Activated naive CD4-positive, alpha-beta T cell (primary cell): ENCODE measurements at places on chromosomes 6 and 20.

DNA sequence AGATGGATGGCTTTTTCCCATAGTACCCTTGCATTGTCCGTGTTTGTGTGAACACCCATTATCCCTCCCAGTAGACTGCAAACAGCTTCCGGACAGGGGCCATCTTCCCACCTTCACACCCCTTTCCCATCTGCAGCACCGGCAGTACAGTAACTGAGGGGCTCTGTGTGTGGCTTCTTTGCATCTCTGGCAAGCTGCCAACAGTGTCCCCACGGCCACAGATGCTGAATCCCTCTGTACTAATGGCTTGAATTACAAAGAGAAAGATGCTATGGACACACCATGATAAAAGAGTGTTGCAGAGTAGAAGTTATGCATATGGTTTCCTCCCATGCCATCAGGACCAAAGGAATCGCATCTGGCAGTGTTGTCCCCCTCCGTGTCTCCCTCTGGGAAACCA lies 101.1 kb upstream of the CDYL start:
- DNase-seq, result no peak

DNA sequence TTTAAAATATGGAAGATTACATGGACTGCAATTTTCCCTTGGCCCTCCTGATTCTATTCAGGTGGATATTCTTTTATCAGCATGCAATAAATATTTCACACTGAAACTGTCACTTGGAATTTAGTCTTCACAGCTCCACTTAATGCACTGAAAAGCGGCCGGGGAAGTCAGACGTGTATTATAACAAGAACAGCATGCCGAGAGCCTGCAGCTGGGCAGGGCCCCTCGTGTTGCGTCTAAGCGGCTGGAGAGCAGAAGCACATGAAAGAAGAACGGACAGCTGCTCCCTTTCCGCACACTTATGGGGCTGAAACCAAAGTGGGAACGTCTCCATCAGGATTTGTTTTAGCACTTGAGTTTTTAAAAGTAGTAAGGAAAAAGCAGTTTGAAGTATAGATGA lies 57.2 kb downstream of the LYRM4 start:
- DNase-seq, result no peak

DNA sequence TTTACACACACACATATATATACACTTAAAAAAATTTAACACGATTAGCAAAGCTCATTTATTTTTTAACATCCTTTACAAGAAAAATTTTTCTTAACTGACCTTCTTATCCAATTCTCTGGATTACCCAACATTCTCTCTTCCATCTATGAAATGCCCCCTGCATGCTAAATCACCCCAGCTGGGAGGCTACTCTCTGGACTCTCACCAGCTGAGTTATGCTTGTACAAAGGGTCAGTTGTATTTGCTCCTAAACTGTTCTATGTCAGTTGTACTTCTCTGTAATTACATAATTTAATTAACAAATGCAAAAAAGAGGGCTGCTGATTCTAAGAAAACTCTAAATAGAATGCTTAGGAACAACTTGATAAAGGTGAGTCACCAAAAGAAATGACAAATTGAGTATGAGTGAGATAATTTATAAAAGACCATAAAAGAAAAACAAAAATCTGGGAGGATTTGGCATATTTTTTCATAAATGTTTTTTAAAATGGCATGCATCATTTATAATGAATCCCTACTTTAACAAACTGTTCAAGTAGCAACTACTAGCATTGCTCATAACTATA lies 120.5 kb downstream of the KIF13A start:
- no peak for DNase-seq

GRCh38 chr6:151260205-151260604 lies 20.4 kb downstream of the AKAP12 start:
- DNase-seq, result no peak

GRCh38 chr20:32289661-32290431 lies 12.4 kb downstream of the KIF3B start:
- no peak for DNase-seq

DNA sequence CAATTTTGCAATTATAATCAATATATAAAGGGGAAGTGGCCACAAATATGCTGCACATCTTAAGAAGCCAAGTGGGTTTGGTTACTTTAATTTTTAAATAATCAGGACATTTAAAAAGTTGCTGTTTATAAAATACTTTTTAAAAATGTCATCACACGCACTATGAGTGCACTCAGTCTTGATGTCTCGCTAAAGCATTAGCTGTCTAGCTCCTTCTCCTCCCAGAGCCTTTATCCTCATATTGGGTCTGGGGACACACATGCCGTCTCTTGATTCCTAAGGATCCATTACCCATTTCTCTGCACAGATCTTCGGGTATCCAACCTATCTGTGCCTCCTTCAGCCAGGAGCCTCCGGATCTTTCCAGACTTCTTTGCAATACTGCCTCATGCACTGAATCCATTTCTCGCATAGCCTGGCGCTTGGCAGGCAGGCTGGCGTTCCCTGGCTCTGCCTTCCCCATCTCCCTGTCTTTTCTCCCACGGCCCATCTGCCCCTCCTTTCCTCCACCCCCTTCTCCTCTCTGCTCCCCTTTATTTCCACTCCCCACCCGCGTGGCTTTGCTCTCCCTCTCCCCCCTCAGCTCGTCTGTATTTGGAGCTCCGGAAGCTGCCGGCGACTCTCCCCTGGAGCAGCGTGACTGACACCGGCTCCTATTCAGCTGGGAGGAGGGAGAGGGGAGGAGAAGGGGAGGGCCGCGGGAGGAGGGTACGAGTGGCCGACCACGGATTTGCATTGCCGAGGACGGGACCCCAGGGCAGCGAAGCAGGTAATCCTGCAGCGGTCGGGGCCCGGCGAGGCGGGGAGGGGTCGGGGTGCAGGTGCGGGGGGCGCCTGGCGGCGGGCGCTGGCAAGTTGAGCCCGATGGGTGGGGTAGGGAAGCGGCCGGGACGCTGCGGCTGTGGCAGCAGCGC lies at the start of gene CAP2:
CAP2 (plus strand) TSS at position 618 of the 914 bp plus-strand sequence. CDS start 27,961 bp downstream, outside the sequence.
- DNase-seq, result no peak

DNA sequence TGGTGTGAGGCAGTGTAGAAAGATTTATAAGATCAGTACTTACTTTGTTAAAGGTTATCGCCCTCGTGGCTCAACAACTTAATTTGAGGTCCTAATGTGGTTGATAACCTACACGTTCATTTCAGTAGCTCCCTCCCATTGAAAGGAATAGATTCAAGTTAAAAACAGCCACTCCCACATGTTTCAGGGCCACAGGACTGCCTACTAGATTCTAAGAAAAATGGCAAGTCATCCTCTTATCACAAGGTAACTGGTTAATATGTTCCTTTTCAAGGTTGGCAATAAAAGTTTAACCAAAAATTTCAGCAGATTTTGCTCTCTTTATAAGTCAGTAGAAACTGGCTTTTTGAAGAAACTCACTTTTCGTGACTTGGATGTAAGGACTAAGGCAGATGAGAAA lies 17.1 kb downstream of the GSTA2 start:
- DNase-seq, result no peak

DNA sequence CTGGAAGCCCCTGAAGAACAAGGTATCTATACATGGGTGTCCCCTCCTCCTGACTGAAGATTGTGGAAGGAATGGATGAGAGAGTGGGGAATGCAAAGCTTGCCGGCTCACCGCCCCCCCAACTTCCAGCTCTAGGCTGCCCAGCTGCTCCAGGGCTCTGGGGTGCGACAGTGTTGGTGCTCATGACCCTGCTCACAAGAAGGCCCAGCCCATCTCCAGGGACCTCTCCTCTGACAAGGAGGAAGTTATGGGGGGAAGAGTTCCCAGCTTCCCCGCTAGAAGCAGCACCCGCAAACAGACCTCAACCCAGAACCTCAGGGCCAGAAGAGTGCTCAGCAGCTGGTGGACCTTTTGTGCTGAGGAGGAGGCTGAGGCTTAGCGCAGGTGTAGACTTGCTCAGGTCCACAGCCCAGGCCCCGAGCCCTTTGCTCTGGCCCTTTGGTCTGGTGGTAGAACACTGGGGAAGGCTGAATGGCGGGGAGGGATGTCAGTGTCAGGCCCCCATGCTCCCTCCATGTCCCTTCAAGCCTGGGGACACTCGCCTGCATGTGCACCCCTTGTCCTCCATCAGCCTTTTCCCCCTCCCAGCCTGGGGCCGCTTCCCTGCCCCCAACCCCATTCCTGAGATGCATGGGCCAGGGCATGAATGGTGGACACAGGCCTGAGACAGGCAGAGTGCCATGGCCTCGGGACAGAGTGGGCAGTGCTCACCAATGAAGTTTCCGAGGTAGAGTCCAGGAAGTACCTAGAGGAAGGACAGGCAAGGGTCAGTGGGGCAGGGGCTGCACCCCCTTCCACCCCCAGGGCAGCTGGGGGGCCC lies 1.3 kb downstream of the DUSP15 start:
- DNase-seq, result no peak

GRCh38 chr6:11279284-11279689 lies 46.8 kb upstream of the NEDD9 start:
- no peak for DNase-seq

DNA sequence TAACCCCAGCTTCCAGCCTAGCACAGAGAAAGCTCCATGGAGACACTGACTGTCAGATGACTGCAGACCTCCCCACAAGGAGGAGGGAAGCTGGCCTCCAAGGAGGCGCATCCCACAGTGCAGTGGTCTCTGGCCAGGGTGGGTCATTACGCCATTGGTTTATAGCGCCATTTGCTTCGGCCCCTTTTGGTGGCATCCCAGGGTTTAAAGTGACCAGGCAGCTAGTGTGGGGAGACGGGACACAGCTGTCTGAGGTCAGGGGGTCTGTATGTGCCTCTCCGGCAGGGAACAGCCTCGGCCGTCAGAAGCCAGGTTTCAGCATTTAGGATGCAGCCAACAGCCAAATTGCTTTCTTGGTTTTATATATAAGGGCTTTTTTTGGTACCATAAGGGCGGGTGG lies 15.8 kb upstream of the PMEPA1 start:
- DNase-seq, result no peak

- DNase-seq, result no peak
These were observed 3.5 kb downstream of the PIGT start for GRCh38 chr20:45419188-45420091.

DNA sequence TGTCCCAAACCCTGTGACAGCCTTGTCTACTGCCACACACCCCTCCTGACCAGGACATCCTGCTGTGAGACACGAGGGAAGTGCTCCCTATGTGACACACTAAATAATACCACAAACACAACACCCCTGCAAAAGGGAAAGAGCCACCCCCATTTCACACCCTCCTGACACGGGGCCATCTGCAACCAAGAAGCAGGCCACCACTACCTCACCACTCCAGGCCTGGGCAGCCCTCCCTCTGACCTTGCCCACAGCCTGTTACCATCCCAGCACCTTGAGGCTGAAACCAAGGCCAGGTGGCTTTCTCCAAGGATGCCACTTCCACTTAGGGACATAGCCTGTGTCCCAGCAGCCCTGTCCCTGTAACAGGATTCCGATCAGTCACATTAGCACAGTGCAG lies 68.2 kb downstream of the NINL start:
- DNase-seq, result no peak

DNA sequence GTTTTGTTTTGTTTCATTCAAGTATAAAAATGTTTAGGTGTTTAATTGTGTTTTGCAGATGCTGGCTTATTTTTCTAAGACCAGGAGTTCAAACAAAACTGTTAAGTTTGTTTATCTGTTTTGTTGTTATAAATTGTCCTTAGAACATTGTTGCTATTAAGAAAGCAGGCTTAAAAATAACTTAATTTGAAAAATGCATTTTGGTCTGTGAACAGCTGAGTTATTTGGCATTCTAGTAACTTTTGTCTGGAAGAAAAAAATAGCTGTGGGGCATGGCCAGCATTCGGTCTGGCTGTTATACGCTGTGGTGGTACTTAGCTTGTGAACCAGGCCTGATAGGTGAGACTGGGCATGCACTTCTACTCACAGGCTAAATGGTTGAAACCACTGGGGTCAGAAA lies 37.8 kb downstream of the SLX4IP start:
- no peak for DNase-seq

GRCh38 chr6:10320291-10320690 lies 94.6 kb downstream of the TFAP2A start:
- DNase-seq, result no peak

DNA sequence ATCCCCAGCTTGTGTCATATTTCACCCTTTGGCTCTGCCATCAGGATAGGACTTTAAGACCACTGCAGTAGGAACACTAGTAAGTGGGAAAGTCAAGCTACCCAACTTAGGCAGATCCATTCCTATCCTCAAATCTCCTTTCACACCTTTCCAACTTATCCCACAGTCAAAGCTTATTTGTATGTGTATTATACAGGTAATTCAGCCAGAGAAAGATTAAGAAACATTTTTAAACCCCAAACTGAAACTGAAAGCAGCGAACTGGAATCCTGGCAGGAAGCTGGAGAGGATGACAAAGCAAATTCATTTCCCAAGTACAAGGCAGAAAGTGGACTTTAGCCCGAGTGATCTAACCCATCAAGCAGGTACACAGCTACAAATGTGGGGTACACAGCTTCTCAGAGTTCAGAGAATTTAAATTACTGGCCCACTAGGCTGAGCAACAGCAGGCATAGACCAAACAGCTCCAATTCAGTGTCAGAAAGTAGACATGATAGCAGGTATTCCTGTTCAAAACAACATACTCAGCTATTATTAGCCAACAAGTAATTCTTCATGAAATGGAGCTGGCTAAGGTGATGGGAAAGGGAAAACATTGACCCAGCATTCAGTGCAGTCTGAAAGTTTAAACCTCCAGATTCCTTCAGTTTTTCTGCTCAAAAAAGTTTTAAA lies 39.1 kb downstream of the ILRUN start:
- DNase-seq, result no peak

- DNase-seq, result no peak
These were observed 113.0 kb downstream of the SYCP2 start for GRCh38 chr20:59820204-59821041.

DNA sequence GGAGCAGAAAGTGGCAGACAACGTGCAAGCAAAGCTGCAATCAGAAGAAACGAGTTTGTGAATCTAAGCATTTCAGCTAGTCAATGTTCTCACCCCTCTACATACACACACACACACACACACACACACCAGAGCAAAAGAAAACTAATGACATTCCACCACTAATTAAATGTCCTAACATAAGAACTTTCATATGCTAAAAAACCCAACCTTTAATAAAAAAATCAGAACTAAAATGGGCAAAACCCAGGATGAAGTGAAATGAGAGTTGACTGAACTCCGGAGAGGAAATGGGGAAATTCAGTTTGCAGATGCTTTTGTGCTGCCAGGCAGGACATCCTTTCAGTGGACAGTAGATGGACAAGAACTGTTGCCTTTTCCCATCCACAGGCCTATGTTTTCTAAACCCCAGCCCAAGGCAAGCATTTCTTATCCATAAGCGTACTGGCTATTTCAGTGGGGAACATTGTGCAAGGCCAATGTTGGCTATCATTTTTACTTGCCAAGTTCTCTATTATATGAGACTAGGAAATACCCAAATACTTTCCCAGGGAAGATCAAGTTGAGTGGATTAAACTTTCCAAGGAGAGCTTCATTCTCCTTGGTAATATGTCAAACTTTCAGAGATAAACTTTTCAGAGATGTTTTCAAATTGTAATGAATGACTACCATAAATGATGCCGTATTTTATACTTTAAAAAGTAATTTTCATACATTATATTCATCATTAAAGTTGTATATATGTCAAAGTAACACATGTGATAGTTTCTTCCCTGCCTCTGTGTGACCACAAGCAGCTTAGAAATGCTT lies 27.3 kb downstream of the RIN2 start:
- DNase-seq, result no peak
